ENCODE measurements at places on chromosomes 11 and 22. TPM values are rescaled to one million over a fixed set of nuclear protein-coding genes. Genes with fewer than 3 reads are reported as not detected.

SESN3 gene
- total RNA-seq = 2.1 TPM

CREB3L1 gene
- not detected for total RNA-seq

SCGB1C1 gene
- total RNA-seq = not detected

PYGM gene
- total RNA-seq = not detected

GRCh38 chr11:77152846-77153245, 24.8 kb downstream of the MYO7A start:
- no peak for DNase-seq

DNA sequence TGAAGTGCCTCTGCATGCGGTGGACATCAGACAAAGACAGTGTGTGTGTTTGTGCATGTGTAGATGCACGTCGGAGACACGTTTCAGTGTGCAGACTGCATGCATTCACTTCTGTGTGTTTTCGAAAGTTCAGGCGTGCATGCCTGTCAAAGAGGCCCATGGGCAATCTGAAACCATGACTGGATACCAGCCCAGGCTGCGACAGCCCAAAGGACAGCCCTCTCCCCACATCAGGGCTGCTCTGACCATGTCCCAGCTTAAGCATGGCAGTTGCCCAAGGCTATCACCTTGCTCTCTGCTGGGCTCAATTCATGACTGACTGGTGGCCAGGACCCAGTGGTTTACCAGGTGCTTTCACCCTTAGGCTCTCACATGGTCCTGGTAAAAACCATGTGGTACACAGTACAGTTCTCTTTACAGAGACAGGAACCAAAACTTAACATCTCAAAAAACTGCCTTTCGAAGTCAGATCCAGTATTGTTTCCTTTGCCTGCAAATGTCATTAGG, 423.7 kb upstream of the CADM1 start:
- DNase-seq = no peak

- DNase-seq = no peak
Measured at GRCh38 chr11:20589796-20590195, 9.6 kb upstream of the SLC6A5 start.

GRCh38 chr11:64064374-64065140, 28.8 kb downstream of the FLRT1 start:
- DNase-seq = no peak

All from Caki2 (cell line).